Left renal cortex interstitium (tissue), 4 donors: ENCODE measurements at places on chromosomes 7 and 10. TPM values are rescaled to one million over a fixed set of nuclear protein-coding genes. Genes with fewer than 3 reads are reported as not detected.

- DNase-seq = no peak
These were observed 61.8 kb upstream of the STEAP1 start for GRCh38 chr7:90092506-90092905.

Gene GIMAP2
- 10.1 TPM for polyA plus RNA-seq

DNA sequence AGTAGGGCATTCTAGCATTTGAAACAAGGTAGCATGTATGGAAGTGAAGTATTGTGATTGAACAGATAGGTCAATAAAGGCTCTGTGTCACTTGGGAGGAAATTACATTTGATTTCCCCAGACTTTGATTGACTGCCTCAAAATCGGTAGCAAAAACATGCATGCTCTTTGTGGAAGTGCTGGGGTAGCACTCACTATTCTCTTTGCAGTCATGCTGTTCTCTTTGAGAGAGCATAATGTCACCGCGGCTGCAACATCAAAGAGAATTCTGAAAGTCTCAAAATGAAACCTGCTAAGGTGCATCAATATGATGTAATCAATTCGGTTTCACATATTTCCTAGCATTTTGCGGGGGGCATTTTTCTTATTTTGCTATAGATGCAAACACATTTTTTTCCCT, 64.2 kb downstream of the ARMC3 start:
- DNase-seq = no peak

Gene MPP7
- polyA plus RNA-seq = 8.1 TPM

GRCh38 chr7:33837356-33837851, 67.9 kb upstream of the BMPER start:
- no peak for DNase-seq

- DNase-seq = no peak
These were observed 13.2 kb downstream of the OSBPL3 start for GRCh38 chr7:24966802-24967201.

DNA sequence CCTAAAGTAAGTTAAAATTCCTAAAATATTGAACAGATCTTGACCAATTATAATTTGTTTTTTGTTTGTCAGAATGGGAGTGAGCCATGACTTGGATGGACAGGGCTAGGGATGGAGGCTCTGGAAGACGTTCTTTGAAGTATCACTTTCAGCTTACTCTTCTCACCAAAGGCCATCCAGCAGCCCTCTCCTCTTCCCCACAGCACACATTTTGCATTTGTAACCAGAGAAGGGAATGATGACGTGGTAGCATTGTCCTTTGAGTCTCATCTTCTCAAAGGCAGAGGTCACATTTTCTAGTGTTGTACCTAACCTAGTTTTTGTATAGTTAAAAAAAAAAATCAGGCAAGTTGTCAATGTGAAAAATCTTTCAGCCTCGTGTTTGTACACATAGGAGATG, 43.8 kb upstream of the AGR3 start:
- no peak for DNase-seq

Gene DGKB
- polyA plus RNA-seq = 2.7 TPM

Gene AEBP1
- polyA plus RNA-seq = 80.5 TPM

DNA sequence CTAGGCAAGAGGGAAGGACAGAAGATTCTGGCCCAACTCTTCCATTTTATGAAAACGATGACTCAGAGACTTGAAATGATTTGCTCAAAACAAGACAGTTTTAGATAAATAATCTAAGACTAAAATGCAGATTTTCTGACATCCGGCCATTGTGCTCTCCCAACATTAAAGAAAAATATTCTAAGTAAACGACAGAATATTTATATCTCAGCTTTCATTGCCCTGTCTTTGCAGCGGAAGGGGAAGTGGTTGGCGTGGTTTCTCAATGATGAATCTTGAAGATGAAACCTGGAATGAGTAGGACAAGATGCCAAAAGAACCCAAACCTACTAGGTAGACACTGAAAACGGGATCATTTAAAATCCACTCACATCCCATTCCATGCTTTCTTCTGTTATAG, 28.9 kb upstream of the NPY start:
- DNase-seq = no peak

DNA sequence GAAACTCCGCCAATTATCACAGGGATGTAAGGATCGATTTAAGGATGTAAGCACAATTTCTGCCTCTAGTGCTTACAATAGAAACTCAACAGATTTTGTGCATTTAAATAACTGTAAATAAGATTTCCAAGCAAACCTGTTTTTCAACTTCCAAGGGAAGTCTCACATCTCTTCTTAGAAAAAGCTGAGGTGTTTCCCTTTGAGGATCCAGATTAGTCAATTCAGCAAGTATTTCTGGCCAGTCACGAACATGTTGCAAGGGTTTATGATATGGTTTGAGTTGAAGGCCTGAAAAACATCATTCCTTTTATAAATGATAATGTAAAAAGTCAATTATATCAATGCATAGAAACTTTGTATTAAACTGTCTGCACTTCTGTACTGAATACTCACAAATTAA, 23.9 kb downstream of the KRIT1 start:
- no peak for DNase-seq

Gene TMEM236
- polyA plus RNA-seq = 0.22 TPM
